Natural killer cell (primary cell): ENCODE measurements at places on chromosomes 12 and 14. TPM values are rescaled to one million over a fixed set of nuclear protein-coding genes. Genes with fewer than 3 reads are reported as not detected.
A peak's percentile ranks its signal among the peaks of the same experiment; 100 is the strongest.

GRCh38 chr12:90021795-90022440 is 313.3 kb upstream of the ATP2B1 start:
- no peak for DNase-seq
- no peak overlapping the region for H3K4me3 ChIP-seq
- H3K27me3 ChIP-seq = no peaks in the 10 kb centered on the region
- H3K36me3 ChIP-seq = no peaks in the 10 kb centered on the region
- no peaks in the 10 kb centered on the region for H3K4me1 ChIP-seq

GRCh38 chr12:75635606-75636444 is 124.4 kb upstream of the KRR1 start:
- DNase-seq = no peak
- H3K27me3 ChIP-seq = no peaks in the 10 kb centered on the region
- no peaks in the 10 kb centered on the region for H3K36me3 ChIP-seq

DNA sequence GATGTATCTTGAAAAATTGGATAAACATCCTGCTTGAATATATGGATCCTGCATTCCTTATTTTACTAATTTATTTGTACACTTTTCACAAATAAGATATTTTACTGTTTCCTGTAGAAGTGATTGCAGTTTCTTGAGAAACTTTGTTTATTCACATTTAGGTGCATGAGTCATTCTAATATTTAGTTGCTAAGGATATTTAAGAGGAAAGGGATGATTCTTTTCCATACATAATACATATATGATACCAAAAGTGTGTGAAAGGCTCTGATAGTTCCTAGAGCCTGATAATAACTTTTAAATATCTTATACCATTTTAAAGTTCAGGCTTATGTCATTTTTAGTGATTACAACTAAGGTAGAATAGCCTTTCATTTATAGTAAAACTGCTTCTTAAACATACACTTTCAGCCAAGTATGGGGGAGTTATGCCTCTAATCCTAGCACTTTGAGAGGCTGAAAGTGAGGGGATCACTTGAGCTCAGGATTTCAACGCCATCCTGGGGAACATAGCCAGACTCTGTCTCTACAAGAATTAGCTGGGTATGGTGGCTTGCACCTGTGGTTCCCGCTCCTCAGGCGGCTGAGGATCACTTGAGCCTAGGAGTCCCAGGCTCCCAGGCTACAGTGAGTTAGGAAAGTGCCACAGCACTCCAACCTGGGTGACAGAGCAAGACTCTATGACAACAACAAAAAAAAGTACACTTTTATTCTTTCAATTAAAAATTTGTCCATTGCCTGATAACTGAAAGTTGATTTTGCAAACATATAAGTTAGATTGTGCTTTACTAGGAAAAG is 262.6 kb upstream of the LRIG3 start:
- H3K27ac ChIP-seq = no peak overlapping the region
- no peak for DNase-seq
- no peaks in the 10 kb centered on the region for H3K27me3 ChIP-seq

DNA sequence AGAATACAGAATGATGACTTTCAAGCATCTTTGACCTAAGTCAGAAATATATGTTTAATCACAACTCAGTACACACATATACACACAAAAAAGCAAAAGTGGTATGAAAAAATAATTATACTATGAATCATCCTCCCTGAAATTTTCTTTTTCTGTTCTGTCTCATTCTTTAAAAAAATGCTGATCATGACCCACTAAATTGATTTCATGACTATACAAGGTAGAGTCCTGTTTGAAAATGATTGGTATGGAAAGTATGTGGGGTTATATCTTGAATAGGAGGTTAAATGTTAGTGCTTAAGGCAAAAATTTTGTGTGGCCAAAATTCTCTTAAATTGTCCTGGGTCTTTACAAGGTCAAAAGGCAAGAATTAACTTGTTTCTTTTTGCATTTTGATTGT is 80.4 kb downstream of the SUDS3 start:
- H3K4me1 ChIP-seq = no peaks in the 10 kb centered on the region
- no peaks in the 10 kb centered on the region for H3K36me3 ChIP-seq
- no peaks in the 10 kb centered on the region for H3K27me3 ChIP-seq
- H3K4me3 ChIP-seq = no peak overlapping the region

- H3K4me3 ChIP-seq = no peak overlapping the region
- peaks cover 27% of the 10 kb centered on the region for H3K4me1 ChIP-seq
- peaks cover 65% of the 10 kb centered on the region for H3K36me3 ChIP-seq
- no peaks in the 10 kb centered on the region for H3K27me3 ChIP-seq
Observed at GRCh38 chr14:52277552-52277951, 10.1 kb downstream of the PTGDR start.

DNA sequence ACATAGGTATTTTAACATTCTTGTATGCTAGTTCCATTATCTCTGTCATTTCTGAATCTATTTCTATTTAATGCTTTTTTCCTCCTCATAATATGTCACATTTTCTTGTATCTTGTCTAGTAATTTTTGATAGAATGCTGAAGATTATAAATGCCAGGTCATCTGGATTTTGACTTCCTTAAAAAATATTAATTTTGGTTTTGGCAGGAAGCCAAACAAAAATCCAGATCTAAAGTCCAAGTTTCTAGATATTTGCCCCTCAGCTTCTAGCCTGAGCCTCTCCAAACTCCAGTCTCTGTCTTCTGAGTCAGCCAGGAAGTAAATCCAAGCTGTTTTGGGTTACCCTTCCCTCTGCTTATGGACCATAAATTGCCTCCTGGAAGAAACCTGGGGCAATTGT is 335.4 kb downstream of the APAF1 start:
- no peak overlapping the region for H3K4me3 ChIP-seq
- no peaks in the 10 kb centered on the region for H3K27me3 ChIP-seq
- DNase-seq = no peak
- no peaks in the 10 kb centered on the region for H3K4me1 ChIP-seq
- H3K36me3 ChIP-seq = no peaks in the 10 kb centered on the region
- no peak overlapping the region for H3K27ac ChIP-seq

DNA sequence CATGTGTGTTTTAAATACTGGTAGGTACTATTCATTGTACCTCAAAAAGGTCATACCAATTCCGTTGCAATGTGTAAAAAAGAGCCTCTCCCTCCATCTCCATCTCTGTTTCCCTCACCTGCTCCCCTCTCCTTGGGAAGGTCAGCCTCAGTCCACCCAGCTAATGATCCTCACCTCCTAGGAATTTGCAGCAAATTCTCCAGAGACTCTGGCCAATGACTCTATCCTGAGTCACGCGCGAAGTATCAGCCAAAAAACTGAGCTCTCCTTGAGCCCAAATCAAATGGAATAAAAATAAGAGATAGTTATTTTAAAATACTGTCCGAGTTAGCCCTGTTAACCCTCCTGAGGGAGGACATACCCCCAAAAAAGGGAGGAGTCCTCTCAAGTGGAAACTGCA is 148.4 kb downstream of the DPF3 start:
- H3K4me3 ChIP-seq = no peak overlapping the region
- H3K36me3 ChIP-seq = no peaks in the 10 kb centered on the region
- H3K4me1 ChIP-seq = peaks cover 1% of the 10 kb centered on the region
- DNase-seq = no peak

DNA sequence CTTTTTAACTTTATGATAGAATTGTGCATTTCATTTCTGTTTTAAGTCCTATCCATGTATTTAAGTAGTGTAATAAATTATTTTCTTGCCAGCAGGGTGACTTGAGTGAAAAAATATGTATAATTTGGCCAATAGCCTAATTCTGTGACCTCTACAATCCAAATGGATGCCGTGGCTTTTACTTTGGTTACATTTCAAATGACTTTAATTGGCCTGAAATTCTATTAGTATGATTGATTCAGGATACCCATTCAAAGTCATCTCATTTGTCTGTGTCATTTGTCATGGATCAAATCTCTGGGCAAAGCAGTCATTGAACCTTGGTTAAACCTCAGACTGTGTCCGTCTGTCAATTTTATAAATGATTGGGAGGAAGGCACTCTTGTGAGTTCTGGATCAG is 29.6 kb downstream of the CRADD start:
- no peak overlapping the region for H3K27ac ChIP-seq
- no peaks in the 10 kb centered on the region for H3K27me3 ChIP-seq
- no peak overlapping the region for H3K4me3 ChIP-seq
- no peaks in the 10 kb centered on the region for H3K36me3 ChIP-seq

GRCh38 chr12:109706747-109707469 is 6.7 kb upstream of the FAM222A start:
- no peak for DNase-seq
- no peak overlapping the region for H3K27ac ChIP-seq
- H3K36me3 ChIP-seq = no peaks in the 10 kb centered on the region

- peaks cover 65% of the 10 kb centered on the region for H3K36me3 ChIP-seq
- H3K27me3 ChIP-seq = no peaks in the 10 kb centered on the region
- H3K4me1 ChIP-seq = no peaks in the 10 kb centered on the region
- no peak overlapping the region for H3K27ac ChIP-seq
Observed at GRCh38 chr14:34568803-34569202, 29.3 kb upstream of the EAPP start.

DNA sequence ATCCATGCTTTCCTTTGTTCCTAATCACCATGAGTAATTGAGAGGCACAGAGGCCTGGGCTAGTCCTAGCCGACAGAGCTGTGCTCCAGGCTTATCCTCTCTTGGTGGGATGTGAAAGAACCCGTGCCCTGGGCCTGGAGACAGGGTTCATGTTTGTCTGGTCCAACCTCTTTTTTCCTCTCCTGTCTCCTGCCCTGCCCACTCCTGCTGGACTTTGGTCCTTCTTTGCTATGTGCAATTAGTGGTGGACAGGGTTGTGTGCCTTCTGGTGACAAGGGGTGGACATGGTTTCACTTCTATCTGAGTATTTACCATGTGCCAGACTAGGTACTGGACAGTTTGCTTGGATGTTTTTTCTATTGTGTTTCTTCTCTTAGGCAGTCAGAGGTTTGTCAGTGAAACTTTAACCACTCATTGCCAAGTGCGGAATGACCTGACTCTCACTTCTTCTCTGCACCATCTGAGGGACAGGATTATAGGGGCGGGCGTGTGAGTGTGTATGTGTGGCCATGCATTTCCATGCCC is 126.1 kb downstream of the SMOC1 start:
- no peak overlapping the region for H3K4me3 ChIP-seq
- no peaks in the 10 kb centered on the region for H3K36me3 ChIP-seq
- no peaks in the 10 kb centered on the region for H3K4me1 ChIP-seq
- H3K27me3 ChIP-seq = no peaks in the 10 kb centered on the region
- H3K27ac ChIP-seq = no peak overlapping the region

GRCh38 chr12:34021071-34021470 is 1.2 kb upstream of the ALG10 start:
- H3K4me1 ChIP-seq = peaks cover 6% of the 10 kb centered on the region
- no peak for DNase-seq
- H3K4me3 ChIP-seq = no peak overlapping the region
- no peaks in the 10 kb centered on the region for H3K36me3 ChIP-seq
- H3K27ac ChIP-seq = no peak overlapping the region

DNA sequence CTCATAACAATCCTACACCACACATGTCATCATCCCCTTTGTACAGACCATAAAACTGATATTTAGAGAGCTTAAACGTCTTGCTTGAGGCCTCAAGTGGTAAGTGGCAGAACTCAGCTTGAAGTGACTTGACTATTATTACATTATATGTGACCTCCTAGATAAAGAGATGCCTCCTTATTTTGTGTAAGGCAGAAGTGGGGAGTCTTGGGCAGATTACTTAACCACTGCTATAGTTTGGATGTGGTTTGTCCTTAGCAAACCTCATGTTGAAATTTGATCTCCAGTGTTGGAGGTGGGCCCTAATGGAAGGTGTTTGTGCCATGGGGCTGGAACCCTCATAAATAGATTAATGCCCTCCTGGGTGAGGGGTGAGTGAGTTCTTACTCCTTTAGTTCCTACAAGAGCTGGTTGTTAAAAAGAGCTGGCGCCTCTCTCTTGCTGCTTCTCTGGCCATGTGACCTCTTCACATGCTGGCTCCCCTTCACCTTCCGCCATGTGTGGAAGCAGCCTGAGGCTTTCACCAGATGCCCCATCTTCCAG is 37.4 kb downstream of the RCOR1 start:
- no peak for DNase-seq
- no peak overlapping the region for H3K4me3 ChIP-seq
- H3K36me3 ChIP-seq = peaks cover 2% of the 10 kb centered on the region
- H3K27ac ChIP-seq = no peak overlapping the region

GRCh38 chr12:20950248-20950647 is 139.7 kb downstream of the SLCO1B3 start:
- H3K27ac ChIP-seq = no peak overlapping the region
- no peaks in the 10 kb centered on the region for H3K27me3 ChIP-seq
- no peak for DNase-seq
- no peaks in the 10 kb centered on the region for H3K36me3 ChIP-seq
- H3K4me3 ChIP-seq = no peak overlapping the region

GRCh38 chr12:4227046-4227445 is 46.5 kb upstream of the CCND2 start:
- H3K27me3 ChIP-seq = no peaks in the 10 kb centered on the region
- H3K27ac ChIP-seq = no peak overlapping the region
- H3K4me1 ChIP-seq = peaks cover 10% of the 10 kb centered on the region
- no peak for DNase-seq

- H3K27ac ChIP-seq = no peak overlapping the region
- no peaks in the 10 kb centered on the region for H3K36me3 ChIP-seq
- H3K4me3 ChIP-seq = no peak overlapping the region
- no peak for DNase-seq
Observed at GRCh38 chr12:85690146-85690545, 146.1 kb downstream of the RASSF9 start.

GRCh38 chr14:82080370-82080769 is 546.7 kb upstream of the SEL1L start:
- no peak for DNase-seq
- H3K4me3 ChIP-seq = no peak overlapping the region
- no peaks in the 10 kb centered on the region for H3K27me3 ChIP-seq
- no peaks in the 10 kb centered on the region for H3K36me3 ChIP-seq
- H3K4me1 ChIP-seq = no peaks in the 10 kb centered on the region

GRCh38 chr14:64879635-64880220 is at the start of gene SPTB:
Gene SPTB (minus strand): TSS chr14:64879907. CDS start chr14:64823094, 56,813 bp downstream.
- H3K27ac ChIP-seq = no peak within 1 kb of the TSS
- H3K36me3 ChIP-seq = no peaks in the 10 kb centered on the region
- peak; percentile 67 for DNase-seq
- peak within 1 kb of the TSS; percentile 41 for H3K4me3 ChIP-seq
- peaks cover 10% of the 10 kb centered on the region for H3K4me1 ChIP-seq

- no peak overlapping the region for H3K27ac ChIP-seq
- no peaks in the 10 kb centered on the region for H3K27me3 ChIP-seq
- no peak for DNase-seq
- H3K4me1 ChIP-seq = no peaks in the 10 kb centered on the region
Observed at GRCh38 chr12:127284870-127285431, 982.0 kb upstream of the TMEM132C start.

DNA sequence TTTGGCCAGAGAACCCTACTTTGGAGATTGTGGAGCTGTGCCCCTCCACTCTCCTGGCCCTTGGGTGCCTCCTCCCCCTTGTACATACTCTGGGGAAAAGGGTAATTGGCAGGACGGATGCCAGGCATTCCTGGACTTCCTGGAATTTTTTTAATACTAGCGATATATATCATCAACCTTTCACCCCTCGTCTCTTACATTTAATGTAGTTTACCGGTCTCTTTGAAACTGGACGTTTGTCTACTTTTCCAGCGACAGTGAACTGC is 767 bp upstream of the CRY1 start:
- no peaks in the 10 kb centered on the region for H3K36me3 ChIP-seq
- H3K27me3 ChIP-seq = no peaks in the 10 kb centered on the region
- no peak for DNase-seq
- H3K4me1 ChIP-seq = peaks cover 19% of the 10 kb centered on the region
- H3K4me3 ChIP-seq = peak overlapping the region; percentile 93

TAMALIN gene
- total RNA-seq = 663 TPM

EPYC gene
- not detected for total RNA-seq
